ENCODE measurements at places on chromosomes 12 and 14.

DNA sequence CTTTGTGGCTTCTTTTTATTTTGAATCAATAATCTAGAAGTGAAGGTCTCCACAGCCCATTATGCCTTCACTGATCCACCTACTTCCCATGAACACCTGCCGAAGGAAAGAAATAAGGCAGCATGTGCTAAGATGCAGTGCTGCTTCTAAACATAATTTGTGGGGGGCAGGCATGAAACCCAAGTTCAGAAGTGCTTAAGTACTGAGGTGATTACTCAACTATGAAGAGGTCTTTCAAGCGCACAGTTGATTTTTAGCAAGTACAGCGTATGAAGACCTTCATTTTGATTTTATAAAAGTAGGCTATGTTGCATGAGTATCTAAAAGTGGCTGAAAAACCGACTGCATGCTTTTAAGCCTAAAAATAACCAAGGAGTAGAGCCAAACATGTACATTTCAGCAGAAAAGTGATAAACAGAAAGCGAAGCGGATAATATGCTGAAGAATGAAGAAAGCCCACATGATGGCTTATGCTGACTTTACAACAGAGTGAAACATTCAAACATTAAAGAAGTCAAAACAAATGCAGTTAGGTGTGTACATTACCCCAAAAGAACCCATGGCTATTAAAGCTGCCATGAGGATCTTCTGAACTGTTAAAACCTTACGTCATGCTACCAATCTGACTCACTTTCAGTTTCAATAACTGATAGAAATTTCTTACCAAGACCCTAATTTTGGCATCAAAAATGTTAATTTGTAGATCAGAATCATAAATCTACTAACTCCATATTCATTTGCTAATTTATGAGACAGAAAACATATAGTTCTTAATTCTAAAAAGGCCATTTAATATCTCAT lies 29.3 kb downstream of the KICS2 start:
- no peak for DNase-seq

- DNase-seq, result no peak
These were observed 38.7 kb downstream of the TUNAR start for GRCh38 chr14:95915330-95915729.

GRCh38 chr14:75425446-75425845 lies 2.4 kb upstream of the JDP2 start:
- no peak for DNase-seq

GRCh38 chr14:76546426-76547221 lies 170.7 kb downstream of the ESRRB start:
- DNase-seq, result no peak

- DNase-seq, result no peak
These were observed 20.5 kb downstream of the CKB start for GRCh38 chr14:103501921-103502669.

DNA sequence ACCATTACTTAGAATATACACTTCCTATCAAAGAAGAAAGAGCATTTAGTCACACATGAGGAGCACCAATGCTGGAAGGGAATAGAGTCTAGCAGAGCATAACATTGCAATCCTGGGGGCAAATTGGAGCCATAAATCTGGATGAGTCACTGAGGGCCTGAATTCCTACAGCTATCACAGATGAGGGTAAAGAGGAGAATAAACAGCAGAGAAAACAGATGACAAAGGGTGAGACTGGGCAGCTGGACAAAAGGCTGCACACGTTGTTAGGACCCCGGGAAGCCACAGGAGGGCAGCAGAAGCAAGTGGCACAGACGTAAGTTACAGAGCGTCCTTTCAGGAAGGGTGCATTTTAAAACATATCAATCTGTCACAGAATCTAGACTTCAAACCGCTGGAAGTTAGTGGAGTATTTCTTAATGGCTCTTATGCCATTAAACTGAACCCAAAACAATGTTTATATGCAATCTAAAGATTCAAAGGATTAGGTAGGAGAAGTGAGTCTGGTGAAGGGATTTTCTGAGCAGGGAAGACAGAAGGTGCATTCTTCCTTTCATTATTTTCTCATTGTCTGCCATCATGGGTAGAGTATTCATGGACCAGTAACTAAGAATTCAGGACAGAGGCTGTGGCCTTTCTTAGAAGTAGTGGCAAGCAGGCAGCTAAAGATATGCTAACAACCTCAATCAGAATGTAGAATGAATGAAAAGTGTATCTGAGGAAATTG lies 159.8 kb upstream of the DAAM1 start:
- peak; percentile 92 for DNase-seq

DNA sequence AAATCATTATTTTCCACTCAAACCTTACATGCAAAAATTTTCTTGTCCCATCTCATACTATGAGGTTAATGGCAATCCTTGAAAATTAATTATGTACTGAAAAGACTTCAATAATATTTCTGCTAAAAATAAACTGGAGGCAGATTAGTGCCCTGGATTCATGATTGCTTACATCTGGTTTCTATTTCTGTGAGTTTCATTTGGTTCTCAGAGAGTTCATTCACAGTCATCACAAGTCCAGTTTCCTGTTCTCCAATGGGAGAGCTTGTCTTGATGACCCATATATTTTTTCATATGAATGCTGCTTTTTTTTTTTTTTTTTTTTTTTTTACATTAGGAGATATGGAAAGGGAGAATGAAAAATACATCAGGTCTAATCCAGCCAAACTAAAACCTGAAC lies 6.6 kb upstream of the PTHLH start:
- peak; percentile 75 for DNase-seq

DNA sequence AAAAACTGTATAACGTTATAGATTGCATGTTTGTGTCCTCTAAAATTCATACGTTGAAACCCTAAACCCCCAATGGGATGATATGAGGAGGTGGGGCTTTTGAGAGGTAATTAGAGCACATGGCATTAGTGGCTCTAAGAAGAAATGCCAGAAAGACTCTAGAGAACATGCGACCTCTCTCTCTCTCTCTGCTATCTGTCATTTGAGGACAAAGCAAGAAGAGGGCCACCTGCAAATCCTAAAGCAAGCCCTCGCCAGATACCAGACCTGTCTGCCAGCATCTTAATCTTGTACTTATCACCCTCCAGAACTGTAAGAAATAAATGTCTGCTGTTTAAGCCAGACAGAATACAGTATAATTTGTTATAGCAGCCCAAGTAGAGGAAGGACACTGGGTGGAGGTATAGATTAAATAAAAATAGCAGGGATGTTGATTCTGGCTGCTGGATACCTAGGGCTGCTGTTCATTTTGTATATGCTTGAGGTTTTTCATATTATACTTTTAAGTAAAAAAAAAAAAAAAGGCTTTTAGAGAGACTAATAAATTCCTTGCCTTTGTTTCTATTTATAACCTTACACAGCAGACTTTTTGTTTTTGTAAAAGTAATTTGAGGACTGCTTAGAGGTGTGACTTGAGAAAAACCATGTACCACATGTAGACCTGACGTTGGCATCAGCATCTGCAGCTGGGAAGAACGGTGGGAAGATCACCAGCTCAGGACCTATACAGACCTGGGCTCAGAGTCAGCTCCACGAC lies 26.9 kb downstream of the MOK start:
- DNase-seq, result no peak

GRCh38 chr12:87689196-87689595 lies 340.0 kb downstream of the C12orf50 start:
- DNase-seq, result no peak

DNA sequence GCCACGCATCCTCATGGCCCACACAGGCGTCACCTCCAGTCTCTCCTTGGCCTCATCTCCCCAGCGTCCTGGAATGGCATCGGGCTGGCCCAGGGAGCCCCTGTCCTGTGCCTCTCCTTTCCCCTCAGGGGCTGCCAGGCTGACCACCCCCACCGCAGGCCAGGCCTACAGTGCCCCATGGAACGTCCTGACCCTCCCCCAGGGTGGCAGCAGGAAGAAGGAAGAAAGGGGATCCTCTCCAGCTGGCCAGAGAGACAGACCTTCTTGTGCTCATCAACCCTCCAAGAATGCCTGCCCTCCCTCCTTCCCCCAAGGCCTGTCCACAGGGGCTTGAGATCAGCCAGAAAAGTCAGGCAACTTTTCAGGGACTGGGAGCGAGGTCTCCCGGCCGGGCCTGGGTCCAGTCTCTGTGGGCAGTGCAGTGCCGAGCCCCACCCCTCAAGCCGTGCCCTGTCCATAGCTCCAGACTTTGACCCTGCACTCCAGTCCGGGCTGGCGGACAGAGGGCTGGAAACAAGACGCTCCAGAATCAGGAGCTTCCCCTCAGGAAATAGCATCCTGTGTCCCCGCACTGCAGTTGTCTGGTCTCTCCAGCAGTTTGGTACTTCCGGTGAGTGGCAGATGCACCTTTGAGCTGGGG lies at the start of gene DAO:
Gene DAO, plus strand, starts transcription at position 478 of the 640 bp plus-strand sequence. CDS start 4,915 bp downstream, outside the sequence.
- no peak for DNase-seq

DNA sequence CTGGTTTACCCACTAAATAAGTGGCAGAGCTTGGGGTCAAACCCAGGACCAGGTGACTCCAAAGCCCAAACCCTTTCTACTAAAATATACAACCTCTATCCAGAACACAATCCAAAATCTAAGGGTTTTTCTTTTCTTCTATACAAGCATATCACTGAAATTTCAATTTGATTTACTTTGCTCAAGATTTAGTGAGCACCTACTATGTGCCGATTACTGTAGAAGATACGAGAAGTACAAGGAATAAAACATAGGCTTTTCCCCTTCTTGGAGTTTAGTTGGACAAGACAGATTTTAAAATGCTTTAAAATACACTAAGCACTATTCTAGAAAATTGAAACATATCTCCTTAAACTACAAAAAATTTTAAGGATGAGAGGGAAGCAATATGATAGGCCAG lies 2.8 kb downstream of the L3HYPDH start:
- no peak for DNase-seq

- no peak for DNase-seq
These were observed 19.4 kb downstream of the A2ML1 start for GRCh38 chr12:8841778-8842177.

Data from adipocyte (in vitro differentiated cells).